Heart left ventricle (tissue), 16 donors: ENCODE measurements at places on chromosomes 6 and 20. TPM values are rescaled to one million over a fixed set of nuclear protein-coding genes. Genes with fewer than 3 reads are reported as not detected.
A peak's percentile ranks its signal among the peaks of the same experiment; 100 is the strongest.

DNA sequence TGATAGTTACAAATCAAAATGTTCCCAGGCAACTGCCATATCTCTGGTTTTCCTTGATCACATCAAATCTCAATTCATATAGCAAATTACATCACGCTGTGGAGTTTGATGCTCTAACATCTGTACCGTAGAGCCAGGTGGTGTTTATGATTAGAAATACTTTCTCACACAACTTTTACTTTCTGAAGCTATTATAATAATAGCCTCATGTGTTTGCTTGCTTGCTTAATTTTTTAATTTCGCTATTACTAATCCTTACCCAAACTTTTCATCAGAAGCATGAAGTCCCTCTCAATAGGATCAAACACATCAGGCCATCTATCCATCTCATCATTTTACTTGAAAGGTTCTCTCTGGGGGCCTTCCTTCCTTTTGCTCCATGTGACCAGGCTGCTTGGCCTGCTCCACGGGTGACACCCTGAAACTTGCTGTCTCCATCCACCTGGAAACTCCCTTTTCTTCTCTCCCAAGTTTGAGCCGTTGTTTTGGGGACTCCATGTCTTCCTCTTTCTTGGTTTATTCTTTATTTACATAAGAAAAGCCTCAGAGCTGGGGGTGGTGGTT, 75.4 kb downstream of the ADAT2 start:
- no peak for DNase-seq

The PCSK2 gene
- 0.56 TPM for total RNA-seq

- no peak for DNase-seq
These were observed 536 bp upstream of the MTFR2 start for GRCh38 chr6:136250686-136251008.

The MATN4 gene
- total RNA-seq, result not detected

- no peak for DNase-seq
These were observed 10.1 kb downstream of the EZR start for GRCh38 chr6:158808941-158809678.

DNA sequence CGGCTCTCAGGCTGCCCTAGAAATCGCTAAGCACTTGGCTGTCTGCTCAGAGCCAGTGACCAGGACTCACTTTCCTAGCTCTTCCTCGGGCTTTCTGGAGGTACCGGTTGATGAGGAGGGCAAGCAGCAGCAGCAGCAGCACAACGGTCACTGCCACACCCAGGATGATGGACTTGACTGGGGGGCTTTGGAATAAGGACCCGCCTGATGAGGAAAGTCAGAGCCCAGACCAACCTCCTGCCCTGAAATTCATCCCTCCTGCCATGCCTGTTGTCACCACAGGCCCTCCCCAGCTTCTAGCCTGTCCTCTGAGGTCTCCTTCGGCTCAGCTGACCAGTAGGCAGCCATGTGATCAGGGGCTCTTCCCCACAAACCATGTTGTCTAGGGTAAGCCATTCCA, 16.2 kb downstream of the TREML2 start:
- no peak for DNase-seq

- peak; percentile 72 for DNase-seq
These were observed 157.9 kb downstream of the CD83 start for GRCh38 chr6:14275493-14275851.

The OR2H2 gene
- total RNA-seq, result not detected

DNA sequence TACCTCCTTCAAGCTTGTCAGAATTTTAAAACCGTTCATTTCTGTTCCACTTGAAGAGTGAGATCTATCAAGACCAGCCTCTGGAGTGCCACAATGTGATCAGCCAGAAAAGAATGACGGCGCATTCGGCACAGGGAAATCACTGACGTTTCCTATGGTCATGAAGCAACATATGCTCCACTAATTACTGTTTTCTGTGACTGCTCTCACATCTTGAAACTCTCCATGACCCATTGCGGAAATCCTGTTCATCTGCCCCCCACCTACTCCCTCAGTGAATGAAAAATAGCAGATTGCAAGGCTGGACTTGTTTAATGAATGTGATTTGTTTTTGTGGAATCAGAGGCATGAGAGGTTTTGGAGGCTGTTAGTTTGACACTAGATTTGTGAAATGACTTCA, 53.2 kb downstream of the SAMD5 start:
- no peak for DNase-seq

The TMEM217 gene
- total RNA-seq, result 0.31 TPM

The CAGE1 gene
- total RNA-seq, result not detected

- no peak for DNase-seq
These were observed 228.6 kb upstream of the JARID2 start for GRCh38 chr6:15017261-15017660.

DNA sequence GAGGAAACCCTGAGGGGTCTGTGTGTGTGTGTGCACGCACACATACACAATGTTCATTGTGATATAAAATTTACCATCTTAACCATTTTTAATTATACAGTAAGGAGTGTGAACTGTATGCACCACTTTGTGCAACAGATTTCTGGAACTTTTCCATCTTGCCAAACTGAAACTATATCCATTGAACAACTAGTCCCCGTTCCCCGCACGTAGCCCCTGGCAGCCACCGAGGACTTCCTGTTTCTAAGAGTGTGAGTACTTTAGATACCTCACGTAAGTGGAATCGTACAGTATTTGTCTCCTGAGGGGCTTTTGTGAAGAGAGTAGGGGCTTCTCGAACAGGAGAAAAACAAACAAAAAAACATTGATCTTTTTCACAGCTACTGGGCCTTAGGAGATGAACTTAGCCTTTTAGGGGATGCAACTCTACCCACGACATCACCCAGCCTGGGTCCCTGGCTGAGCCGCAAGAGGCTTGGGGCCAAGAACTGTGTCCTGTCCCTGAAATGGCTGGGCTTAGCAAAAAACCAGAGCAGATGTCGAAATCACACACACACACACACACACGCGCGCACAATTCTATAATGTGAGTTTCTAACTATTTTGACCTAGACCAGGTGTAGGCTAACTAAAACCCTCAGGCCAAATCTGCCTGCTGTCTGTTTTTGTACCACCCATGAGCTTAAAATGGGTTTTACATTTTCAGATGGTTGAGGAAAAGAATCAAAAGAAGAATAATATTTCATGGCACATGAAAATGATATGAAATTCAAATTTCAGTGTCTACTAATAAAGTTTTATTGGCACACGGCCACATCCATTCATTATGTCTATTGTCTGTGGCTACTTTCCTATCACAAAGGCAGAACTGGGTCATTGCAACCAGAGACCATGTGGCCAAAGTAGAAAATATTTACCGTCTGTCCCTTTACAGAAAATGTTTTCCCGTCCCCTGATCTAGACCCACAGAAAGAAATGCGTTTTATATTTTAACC, 144.2 kb downstream of the EYA2 start:
- no peak for DNase-seq

DNA sequence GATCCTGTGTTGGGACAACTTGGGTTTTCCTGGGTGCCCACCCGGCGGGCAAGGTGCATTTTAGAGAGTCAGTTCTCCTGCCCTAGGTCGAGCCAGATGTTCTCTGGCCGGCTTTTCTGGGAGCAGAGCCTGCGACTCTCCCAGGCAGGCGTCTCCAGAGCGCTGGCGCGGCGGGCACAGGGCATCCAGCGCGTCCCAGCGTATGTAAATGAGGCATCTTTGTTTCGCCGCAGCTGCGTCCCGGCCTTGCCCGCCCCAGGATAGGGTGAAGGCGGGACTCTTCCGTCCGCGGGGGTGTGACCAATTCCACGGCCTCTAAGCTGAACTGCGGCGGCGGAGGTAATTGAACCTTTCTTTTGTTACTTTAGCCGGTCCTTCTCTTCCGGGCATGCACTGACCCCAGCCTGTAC, 9.1 kb downstream of the GRIK2 start:
- peak; percentile 69 for DNase-seq

DNA sequence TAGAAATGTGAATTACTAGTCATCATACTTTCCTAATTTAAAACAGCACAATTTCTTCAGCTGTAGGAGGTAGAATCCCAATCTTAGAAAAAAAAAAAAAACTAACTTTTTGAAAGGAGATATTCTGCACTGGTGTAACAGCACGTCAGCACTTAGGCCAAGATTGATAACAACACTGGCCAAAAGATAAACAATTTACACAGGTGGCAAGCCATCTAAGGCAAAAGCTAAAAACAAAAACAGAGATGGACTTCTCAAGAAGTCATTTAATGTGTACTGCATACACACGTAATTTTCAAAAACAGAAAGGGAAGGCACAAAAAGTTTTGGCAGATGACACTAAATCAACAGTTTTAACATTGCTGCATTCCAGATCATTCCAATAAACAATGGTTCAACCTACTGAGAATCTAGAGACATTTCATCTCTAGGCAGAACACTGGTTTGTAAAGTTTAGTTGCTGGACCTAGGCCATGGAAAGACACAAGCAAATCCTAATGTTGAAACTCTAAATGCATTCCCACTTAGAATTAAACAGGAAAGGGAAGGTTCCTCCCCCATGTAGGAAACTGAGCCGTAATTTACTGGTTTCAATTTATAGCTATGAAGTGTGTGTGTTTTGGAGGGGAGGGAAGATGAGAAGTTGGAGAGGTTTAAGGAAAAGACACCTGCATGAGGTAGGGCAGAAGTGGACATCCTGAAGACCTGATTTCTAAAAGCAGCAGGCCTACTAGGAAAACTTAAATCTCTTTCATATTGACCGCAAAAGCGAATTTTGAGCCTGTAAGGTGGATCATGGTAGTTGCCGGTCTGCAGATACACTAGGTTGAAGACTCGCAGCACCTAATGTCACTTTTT, 1.3 kb downstream of the GCLC start:
- DNase-seq, result no peak

- peak; percentile 81 for DNase-seq
These were observed 7.8 kb upstream of the MDGA1 start for GRCh38 chr6:37705239-37706051.

GRCh38 chr6:68834551-68834950, 199.5 kb downstream of the ADGRB3 start:
- DNase-seq, result no peak

DNA sequence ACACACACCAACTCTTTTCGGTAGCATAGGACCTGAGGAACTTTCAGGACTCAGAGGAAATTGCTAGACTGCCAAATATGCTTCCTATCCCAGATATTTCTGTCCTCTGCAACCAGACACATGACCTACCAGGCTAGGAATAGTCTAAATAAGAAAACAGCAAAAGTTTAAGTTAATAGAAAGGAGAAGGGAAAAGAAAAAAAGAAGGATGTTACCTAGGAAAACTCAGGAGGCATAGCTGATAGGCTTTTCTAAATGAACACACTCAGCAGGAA, 74.6 kb downstream of the MAP3K5 start:
- DNase-seq, result no peak

The WFDC12 gene
- not detected for total RNA-seq

The SYTL3 gene
- 6.4 TPM for total RNA-seq

The IL17F gene
- total RNA-seq, result not detected

DNA sequence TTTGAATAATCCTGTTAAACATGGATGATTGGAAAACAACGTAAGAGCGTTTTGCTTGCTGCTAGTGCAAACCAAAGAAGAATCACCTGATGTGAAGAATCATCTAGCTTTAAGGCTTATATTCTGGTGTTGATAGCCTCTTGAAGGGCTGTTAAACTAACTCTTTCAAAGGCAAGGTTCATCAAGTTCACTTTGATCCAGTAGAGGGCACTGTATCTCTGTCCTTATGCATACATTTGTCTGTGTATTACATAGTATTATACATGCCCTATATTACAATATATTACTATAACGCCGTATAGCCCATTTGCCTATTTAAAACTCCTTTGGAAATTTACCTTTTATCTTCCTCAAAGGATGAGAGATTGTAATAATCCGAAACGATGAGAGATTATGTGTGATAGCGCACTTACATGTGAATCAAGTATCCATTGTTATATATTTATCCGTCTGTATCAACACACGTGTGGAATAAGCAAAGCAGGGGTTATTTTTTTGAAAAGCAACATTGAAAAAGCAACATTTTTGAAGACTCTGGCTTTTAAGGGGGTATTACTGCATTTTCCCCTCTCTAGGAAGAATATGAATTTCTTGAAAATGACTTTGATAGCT, 50.8 kb upstream of the NRN1 start:
- DNase-seq, result no peak

DNA sequence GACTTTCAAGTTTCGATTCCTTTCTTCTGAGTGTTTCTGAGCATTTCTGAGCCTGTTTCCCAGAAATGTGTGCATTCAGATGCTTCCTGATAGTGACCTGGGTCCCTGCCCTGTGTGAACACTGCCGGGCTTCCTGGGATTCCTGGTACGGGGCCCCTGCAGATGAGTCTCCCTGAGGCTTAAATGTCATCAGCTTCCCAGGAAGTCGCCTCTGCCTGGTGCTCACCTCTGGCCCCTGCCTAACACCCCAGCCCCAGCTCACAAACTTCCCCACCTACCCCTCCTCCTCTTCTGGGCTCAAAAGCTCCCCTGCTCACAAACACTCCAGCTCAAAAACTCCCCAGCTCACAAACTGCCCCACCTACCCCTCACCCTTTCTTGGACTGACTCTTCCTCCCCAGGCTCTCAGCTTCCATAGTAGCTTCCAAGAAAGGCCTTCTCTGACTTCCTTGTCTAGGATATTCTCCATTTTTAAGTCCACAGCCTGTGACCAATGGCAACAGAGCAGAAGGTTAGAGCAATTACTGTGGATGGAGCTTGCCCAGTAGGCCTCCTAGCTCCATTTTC, 42.0 kb downstream of the TGM2 start:
- DNase-seq, result peak; percentile 27

DNA sequence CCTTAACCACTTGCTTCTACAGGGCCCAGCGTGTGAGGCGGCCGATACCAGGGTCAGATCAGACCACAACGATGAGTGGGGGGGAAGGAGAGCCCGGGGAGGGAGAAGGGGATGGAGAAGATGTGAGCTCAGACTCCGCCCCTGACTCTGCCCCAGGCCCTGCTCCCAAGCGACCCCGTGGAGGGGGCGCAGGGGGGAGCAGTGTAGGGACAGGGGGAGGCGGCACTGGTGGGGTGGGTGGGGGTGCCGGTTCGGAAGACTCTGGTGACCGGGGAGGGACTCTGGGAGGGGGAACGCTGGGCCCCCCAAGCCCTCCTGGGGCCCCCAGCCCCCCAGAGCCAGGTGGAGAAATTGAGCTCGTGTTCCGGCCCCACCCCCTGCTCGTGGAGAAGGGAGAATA, 2.8 kb downstream of the RING1 start:
- DNase-seq, result no peak

The UTRN gene
- total RNA-seq, result 111 TPM

DNA sequence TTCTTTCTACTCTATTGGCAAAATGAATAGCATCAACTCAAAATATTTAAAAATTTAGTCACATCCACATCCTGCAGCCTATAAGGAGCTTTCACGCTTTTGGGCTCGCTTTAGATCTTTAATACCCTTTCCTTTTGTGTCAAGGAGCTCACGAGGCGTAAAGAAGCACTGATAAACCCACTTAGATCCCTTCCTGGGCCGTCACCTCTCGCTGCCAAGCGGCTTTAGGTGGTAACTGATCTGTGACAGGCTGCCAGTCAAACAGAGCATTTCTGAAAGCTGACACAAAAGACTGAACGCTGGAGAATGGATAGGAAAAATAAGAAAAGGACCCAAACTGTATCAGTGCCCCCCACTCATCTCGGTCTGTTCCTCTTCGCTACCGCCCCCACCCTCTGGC, 385.7 kb upstream of the MMS22L start:
- peak; percentile 36 for DNase-seq

The PDYN gene
- not detected for total RNA-seq
